ENCODE measurements at places on chromosomes 5 and 9. TPM values are rescaled to one million over a fixed set of nuclear protein-coding genes. Genes with fewer than 3 reads are reported as not detected.

PCSK5 gene
- polyA plus RNA-seq = 5.6 TPM

GMCL2 gene
- not detected for polyA plus RNA-seq

RLN2 gene
- 2.5 TPM for polyA plus RNA-seq

GRCh38 chr5:119341452-119342349 lies 14.1 kb upstream of the TNFAIP8 start:
- DNase-seq = no peak

DNA sequence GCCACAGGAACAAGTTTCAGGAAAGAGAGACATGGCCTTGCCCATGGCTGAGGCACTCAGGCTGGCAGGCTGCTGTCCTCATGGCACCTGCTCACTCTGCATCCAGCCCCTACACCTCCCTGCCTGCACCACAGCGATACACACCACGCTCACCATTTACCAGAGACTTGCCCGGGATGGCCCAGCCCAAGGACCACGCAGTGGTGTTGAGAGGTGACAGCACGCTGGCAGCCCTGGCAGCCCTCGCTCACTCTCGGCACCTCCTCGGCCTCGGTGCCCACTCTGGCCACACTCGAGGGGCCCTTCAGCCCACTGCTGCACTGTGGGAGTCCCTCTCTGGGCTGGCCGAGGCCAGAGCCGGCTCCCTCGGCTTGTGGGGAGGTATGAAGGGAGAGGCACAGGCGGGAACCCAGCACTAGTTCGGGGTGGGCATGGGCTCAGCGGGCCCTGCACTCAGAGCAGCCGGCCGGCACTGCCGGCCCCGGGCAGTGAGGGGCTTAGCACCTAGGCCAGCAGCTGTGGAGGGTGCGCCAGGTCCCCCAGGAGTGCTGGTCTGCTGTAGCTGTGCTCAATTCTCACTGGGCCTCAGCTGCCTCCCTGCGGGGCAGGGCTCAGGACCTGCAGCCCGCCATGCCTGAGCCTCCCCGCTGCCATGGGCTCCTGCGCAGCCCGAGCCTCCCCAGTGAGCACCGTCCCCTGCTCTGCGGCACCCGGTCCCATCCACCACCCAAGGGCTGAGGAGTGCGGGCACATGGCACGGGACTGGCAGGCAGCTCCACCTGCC lies 20.3 kb downstream of the ZDHHC11B start:
- DNase-seq = no peak

DNA sequence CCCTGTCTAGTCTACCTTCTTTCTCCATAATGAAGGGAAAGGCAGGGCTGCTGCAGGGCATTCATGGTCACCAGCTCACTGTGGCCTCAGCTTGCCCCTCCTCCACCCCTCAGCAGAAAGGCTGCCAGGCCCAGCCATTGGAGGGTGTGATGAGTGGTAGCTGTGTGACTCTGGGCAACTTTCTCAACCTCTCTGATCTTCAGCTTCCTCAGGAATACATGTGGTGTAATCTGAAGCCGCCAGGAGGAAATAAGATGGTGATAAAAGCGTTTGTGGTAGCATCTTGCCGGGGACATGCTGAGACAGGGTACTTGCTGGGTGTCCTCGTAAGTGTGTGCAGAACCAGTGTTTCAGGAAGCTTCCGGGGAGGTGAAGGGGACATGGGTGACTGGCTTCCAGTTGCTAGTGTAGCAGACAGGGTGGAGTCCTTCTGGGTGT lies 9.8 kb downstream of the CXCL14 start:
- DNase-seq = no peak

- DNase-seq = no peak
Measured at GRCh38 chr5:80406980-80407734, 707 bp upstream of the ZFYVE16 start.

- no peak for DNase-seq
Measured at GRCh38 chr5:160097991-160098390, 21.3 kb downstream of the PWWP2A start.

DNA sequence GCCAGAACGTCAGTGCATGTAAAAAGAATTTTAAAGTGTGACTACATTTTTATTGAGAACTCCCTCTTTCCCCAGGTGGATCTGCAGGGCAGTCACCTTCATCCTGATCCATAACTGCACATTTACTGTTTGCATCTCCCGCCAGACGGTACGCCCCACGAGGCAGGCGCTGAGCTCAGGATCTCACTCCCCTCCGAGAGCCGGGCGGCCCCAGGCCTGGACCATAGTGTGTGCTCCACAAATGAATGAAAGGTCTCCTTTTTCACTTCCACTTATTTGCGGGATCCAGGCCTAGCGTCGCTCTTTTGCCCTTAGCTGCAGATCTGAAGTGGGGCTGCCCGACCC lies 378 bp downstream of the DROSHA start:
- no peak for DNase-seq

DNA sequence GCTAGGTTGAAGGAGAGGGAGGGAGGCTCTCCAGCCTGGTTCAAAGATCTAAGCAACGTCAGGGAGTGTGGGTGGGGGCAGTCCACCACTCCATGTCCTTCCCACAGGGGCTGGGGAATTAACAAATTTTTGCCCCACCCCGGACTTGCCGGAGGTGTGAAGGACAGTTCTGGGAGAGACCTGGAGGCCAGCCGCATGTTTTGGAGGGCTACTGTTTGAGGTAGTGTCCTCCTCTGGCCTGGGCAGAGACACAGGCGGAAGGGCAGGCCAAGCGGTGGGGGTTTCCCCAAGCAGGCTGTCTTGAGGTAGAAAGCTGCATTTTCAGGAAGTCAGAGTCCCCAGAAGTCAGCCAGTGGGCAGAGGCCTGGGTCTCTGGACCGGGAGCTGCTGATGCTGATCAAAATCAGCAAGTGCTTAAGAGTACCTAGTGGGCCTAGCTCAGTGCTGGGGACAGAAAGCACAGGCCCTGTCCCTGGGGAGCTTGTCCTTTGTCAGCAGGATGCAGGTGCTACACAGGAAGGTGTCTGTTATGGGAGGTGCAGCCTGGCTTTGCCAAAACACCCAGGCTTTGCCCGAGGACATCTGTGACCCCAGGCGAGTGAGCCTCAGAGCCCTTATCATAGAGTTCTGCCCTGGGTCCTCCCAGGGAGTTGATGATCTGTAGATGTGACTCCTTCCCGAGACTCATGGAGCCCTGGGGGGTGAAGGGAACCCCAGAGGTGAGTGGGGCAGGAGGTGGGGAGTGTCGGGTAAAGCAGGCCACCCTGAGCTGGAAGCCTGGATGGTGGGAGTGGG lies 18.5 kb downstream of the JADE2 start:
- no peak for DNase-seq

All from H1 (cell line).